ENCODE measurements at places on chromosomes 1 and 21. TPM values are rescaled to one million over a fixed set of nuclear protein-coding genes. Genes with fewer than 3 reads are reported as not detected.

ATG4C gene
- 10.6 TPM for total RNA-seq

CDC20 gene
- total RNA-seq, result 117 TPM

SPOCD1 gene
- 15.3 TPM for total RNA-seq

ATP6V1G3 gene
- total RNA-seq, result not detected

CSF3R gene
- under 0.01 TPM for total RNA-seq
